ENCODE measurements at places on chromosomes 12 and 14. TPM values are rescaled to one million over a fixed set of nuclear protein-coding genes. Genes with fewer than 3 reads are reported as not detected.

GRCh38 chr14:99389174-99389826 lies 91.4 kb downstream of the SETD3 start:
- no peak overlapping the region for H3K4me3 ChIP-seq
- no peak overlapping the region for H3K27ac ChIP-seq
- DNase-seq: peak; percentile 17
- H3K4me1 ChIP-seq: no peaks in the 10 kb centered on the region

- no peaks in the 10 kb centered on the region for H3K36me3 ChIP-seq
- H3K4me1 ChIP-seq: no peaks in the 10 kb centered on the region
- H3K4me3 ChIP-seq: no peak overlapping the region
- no peak for DNase-seq
- H3K27me3 ChIP-seq: no peaks in the 10 kb centered on the region
Measured at GRCh38 chr12:66537876-66538275, 141.0 kb downstream of the GRIP1 start.

GRCh38 chr12:127025545-127025944 lies 1241.4 kb upstream of the TMEM132C start:
- no peak overlapping the region for H3K27ac ChIP-seq
- no peak overlapping the region for H3K4me3 ChIP-seq
- no peak for DNase-seq
- H3K4me1 ChIP-seq: no peaks in the 10 kb centered on the region

The PPFIA2 gene
- 0.28 TPM for total RNA-seq

- peak; percentile 7 for DNase-seq
- no peak overlapping the region for H3K27ac ChIP-seq
Measured at GRCh38 chr12:15045451-15045850, 72.6 kb downstream of the PDE6H start.

Measured in heart right ventricle (tissue), 16 donors.